ENCODE measurements at places on chromosomes 6 and 20. TPM values are rescaled to one million over a fixed set of nuclear protein-coding genes. Genes with fewer than 3 reads are reported as not detected.

The ZBTB2 gene
- 17.5 TPM for total RNA-seq

GRCh38 chr6:47256361-47256760 is 53.3 kb downstream of the TNFRSF21 start:
- DNase-seq = no peak

DNA sequence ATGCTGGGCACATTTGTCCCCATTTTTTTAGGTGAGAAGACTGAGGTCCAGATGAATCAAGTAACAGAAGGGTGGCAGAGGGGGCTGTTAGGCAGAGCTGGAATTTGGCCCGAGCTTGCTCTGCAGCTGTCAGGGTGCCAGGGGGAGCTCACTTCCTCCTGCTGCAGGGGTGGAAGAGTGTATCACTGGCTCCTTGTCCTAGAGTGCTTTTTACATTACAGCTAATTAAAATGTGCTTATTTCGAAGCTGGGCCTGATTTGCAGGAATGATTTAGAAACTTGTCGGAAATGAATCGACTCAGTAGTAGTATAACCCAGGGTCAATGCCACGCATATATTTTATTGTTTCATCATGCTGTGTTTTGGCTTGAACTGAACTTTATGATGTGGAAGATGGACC is 11.1 kb downstream of the TOX2 start:
- DNase-seq = no peak

DNA sequence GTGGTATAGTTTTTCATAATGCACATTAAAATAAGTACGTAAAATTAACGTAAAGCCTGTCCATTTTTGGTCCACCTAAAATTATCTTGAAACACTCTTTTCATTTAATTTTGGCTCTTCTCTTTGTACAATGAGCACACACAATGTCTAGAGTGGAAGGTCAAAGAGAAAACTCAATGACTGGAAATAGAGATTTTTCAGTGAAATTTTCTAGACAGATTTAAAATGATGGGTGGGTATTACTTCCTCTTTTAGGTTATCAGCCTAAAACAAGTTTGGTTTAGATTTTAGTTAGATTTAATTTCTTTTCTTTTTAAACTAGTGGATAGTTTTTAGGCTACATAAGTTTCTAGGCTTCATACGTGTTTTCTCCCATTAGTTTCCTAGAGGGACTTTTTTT is 24.9 kb downstream of the DSE start:
- no peak for DNase-seq

GRCh38 chr6:23735151-23735550 is 390.9 kb upstream of the NRSN1 start:
- no peak for DNase-seq

DNA sequence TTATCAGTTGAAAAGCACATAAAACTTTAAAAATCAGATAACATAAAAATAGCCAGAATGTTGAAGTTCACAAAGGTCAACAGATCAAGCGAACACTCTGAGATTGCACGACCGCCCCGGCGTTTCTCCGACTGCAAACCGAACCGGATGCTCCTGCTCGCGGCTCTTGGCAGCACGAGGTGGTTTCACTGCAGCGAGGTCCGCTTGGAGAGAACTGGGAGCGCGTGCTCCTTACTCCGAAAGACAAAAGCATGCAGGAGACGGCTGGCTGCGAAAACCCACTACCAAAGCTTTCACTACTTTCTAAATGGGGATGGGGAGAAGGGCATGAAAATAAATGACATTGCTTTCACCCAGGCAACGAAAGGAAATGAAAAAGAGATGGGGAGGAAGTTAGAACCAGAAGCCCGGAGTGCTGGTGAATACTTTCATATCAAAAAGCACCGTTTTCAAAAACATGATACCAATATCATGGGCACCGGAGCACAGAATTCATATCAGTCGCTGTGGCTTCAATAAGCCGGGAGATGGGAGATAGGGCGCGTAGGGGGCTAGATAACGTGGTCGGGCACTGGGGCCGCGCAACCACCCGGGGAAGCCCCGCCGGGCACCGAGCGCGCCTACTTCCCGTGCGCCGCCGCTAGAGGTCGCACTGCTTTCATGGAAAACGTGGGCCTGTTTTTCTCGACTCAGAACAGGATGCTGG is 8.3 kb upstream of the ANKRD60 start:
- DNase-seq = peak; percentile 73

GRCh38 chr20:10090588-10091166 is 55.9 kb downstream of the ANKEF1 start:
- peak; percentile 25 for DNase-seq

DNA sequence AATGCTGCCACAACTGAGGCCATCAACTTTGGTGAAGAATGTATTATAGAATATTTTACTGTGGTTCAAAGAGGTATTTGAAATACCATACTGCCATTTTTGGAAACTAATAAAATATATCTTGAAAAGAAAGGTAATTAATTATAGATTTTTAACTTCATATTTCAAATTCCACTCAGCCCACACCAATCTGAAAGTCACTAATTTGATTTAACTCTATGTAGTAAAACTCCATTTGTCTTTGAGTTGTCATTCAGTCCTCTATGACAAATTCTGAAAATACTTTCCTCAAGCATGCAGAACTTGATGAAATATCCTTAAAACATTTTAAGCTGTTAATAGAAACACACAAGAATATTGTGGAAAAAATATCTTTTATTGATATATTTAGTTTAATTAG is 1196.7 kb upstream of the CITED2 start:
- no peak for DNase-seq

The DLL1 gene
- 24.3 TPM for total RNA-seq

GRCh38 chr20:2509468-2509781 is 710 bp upstream of the ZNF343 start:
- DNase-seq = no peak

DNA sequence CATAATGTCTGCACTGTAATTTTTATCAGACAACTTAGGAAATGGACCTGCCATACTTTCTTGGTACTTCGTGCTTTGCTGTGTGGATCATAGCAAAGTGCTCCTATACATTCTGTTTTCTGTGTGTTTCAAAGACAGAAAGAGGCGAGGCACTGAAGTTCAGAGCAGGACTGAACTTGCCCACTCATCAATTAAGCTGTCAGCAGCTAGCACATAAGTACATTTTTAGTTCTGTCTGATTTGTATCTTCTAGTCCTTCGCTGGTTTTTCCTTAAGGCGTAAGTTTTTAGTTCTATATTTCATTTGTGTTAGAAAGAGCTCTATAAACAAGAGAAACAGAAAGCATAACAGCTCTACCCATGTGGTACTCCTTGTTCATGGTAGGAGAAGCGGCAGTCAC is 42.1 kb downstream of the MAP3K4 start:
- no peak for DNase-seq

DNA sequence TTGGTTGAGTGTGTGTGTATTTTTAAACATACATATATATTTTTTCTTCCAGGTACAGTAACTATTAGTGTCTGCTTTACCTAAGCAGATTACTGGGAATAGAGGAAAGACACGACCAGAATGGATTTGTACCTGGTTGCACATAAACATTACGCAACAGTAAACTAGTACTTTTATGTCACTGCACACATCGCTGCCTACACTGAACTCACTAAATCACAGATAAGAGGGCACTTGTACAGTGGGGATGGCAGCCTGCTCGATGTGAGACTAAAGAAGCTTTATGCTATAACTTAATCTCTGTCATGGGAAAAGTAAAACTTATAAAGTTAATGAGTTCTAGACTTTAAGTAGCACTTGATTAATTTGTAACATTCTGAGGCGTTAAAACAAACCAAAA is 89.5 kb upstream of the SIM1 start:
- DNase-seq = no peak

The CCR6 gene
- not detected for total RNA-seq

The BCAS1 gene
- 0.29 TPM for total RNA-seq

Measured in uterus (tissue), 4 donors.